ENCODE measurements at places on chromosomes 2 and 18.

DNA sequence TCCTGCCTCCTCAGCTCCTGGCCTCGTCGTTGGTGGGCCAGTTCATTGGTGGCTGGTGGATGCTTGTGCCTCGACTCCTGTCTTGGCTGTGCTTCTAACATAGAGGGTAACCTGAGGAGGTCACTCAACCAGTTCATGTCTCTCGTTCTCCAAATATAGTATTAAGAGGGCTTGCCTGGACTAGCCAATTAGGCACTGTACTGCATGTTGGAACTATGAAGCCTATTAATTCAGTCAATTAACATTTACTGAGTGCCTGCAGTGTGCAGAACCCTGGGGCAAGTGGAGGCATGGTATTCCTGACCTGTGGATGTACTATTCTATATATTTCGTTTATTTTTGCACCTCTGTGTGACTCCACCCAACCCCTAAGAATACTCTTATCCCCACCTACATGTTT lies 89.9 kb upstream of the PELI1 start:
- no peak for DNase-seq

DNA sequence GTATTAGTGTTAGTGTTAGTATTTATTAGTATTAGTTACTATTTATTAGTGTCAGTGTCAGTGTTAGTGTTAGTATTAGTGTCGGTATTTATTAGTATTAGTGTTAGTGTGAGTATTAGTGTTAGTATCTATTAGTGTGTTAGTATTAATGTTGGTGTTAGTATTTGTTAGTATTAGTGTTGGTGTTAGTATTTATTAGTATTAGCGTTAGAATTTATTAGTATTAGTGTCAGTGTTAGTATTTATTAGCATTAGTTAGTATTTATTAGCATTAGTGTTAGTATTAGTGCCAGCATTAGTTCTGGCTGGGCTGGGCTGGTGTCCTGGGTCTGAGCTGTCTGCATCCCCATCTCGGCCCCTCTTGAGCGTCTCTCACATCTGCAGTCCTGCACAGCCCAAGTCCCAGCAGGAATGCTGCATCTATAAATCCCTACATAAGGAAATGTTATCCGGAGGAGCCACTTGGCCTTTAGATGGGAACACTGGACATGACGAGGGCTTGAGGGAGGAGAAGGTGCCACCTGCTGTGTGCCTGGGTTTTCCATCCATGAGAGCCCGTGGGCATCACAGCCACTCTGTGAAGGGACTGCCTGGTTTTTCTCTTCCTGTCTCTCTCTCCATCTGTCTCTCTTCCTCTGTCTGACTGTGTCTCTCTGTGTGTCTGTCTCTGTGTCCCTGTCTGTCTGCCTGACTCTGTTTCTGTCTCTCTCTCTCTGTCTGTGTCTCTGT lies 33.6 kb downstream of the TWIST2 start:
- no peak for DNase-seq

GRCh38 chr18:74806073-74806472 lies 208.4 kb downstream of the ZNF407 start:
- DNase-seq, result no peak

- no peak for DNase-seq
Measured at GRCh38 chr18:23596183-23596582, 9.9 kb upstream of the NPC1 start.

DNA sequence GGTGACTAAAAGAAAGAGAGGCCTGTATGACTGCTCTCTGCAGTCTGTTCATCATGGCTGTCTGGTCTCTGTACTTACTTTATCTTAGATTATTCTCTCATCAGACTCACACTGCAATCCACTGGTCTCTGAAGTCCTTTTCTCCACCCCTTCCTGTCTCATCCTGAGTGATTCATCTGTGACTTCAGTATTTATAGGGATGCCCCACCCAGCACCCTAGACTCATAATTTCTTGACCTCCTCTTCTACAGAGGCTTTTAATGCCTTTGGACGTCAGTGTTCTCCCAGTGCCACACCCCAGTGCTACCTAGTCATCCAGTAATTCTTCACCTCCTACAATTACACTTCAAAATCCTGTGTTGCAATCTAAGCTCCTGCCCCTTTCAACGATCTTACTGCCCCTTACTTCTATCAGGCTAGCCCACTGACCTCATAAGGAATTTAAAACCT lies 14.9 kb upstream of the ITPRID2 start:
- no peak for DNase-seq

GRCh38 chr2:45134014-45134413 lies 124.8 kb upstream of the SIX2 start:
- no peak for DNase-seq

GRCh38 chr2:43792653-43793052 lies 18.8 kb downstream of the DYNC2LI1 start:
- DNase-seq, result no peak

DNA sequence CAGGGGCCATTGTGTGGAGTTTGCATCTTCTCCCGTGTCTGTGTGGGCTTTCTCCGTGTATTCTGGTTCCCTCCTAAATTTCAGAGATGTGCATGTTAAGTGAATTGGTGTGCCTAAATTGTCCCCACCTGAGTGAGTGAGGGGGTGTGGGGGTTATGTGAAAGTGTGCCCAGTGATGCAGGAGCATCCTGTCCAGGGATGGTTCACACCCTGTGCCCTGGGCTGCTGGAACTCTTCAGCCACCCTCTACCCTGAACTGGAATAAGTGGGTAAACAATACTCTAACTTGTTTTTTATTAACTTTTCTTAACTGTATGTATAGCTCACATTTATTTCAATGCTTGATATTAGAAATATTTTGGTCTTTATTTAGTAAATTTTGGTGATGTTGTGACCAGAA lies 56.0 kb downstream of the UBE2E3 start:
- no peak for DNase-seq

DNA sequence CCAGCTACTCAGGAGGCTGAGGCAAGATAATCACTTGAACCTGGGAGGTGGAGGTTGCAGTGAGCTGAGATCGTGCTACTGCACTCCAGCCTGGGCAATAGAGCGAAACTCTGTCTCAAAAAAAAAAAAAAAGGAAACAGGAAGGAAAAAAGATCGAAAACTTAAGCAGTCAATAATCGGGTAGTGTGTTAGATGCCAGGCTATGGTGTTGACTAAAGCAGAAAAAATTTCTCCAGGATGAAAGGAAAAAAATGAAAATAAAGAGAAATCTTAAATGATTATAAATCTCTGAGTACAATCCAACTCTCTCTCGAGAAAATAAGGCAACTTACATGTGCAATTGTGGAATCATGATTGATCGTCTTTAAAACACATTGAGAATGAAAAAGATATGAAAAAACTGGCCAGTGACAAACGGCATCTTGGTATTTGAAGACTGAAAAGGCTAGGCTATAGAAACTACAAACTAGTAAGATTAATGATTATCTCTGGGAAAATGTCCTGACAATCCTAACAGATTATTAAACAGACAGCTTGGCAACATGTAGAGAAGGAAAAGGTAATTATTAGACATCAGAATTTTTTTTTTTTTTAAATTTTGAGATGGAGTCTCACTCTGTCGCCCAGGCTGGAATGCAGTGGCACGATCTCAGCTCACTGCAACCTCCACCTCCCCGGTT lies 16.3 kb upstream of the EPHA4 start:
- DNase-seq, result no peak

GRCh38 chr2:158181171-158181570 lies 79.5 kb downstream of the UPP2 start:
- DNase-seq, result no peak

DNA sequence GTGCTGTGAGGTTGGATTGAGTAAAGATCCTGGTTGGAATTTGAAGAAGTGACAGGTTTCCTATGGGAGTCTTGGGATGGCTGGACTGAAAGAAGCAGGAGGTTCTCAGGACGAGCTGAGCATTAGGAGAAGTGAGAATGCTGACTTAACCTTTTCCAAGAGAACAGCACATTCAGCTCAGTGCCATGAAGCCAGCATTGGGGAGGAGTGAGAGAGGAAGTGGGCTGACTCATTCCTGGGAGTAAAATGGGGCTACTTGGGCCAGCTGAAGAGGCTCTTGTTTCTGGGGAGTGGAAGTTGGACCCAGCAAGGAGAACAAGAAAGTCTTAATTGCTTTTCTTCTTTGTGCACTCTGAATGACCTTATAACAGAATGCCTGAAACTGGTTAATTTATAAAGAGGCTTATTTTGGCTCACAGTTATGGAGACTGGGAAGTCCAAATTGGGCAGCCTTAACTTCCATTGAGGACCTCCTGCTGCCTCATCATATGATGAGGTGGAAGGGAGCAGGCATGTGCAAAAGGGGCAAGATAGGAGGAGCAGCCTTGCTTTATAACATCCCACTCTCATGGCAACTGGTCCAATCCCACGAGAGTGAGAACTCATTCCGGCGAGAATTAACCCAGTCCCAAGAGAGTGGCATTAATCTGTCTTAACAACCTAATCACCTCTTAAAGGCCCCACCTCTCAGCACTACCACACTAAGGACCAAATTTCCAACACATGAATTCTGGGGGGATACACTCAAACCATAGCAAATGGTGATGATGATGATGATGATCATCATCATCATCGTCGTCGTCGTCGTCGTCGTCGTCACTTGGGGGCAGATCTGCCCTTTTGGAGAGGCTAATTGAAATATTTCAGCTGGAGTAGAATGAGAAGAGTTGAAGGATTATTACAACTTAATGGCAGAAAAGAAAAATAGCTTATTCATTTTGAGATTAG lies 26.1 kb downstream of the DGUOK start:
- DNase-seq, result no peak

DNA sequence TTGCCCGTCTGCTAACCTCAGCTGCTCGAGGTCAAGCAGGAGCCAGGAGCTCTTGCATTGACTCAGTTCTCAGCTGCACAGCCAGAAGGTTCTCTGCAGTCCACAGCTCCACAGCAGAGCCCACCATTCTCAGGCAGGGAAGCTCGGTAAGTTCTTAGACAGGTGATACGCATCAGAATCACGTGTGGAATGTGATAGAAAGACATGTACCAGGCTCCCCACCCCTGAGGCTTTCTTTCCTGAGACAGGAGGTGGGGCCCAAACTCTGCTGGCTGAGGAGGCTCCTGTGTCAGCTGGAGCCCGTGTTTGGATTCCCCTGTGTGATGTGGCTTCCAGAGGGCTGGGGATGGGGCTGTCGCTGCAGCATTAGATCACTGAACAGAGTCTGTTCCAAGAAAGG lies 28.0 kb downstream of the DIPK1C start:
- DNase-seq, result no peak

Data from NCI-H1436 treated with DMSO at 0.1 percent for 48 hours (cell line).